ENCODE measurements at places on chromosomes 6 and 20. TPM values are rescaled to one million over a fixed set of nuclear protein-coding genes. Genes with fewer than 3 reads are reported as not detected.

The ADGRF1 gene
- not detected for total RNA-seq

The LST1 gene
- total RNA-seq, result not detected

The OPRL1 gene
- not detected for total RNA-seq

The PNPLA1 gene
- not detected for total RNA-seq

The ARHGAP18 gene
- total RNA-seq, result 6.3 TPM

The PTCHD4 gene
- total RNA-seq, result 3.1 TPM

The KHDC1L gene
- total RNA-seq, result not detected

The HCRTR2 gene
- total RNA-seq, result not detected

The LRRN4 gene
- 0.73 TPM for total RNA-seq

The SMPDL3A gene
- total RNA-seq, result 9.8 TPM

The TINAG gene
- total RNA-seq, result not detected

The CFAP61 gene
- not detected for total RNA-seq

The ZBTB46 gene
- 5.0 TPM for total RNA-seq

The ATF6B gene
- 121 TPM for total RNA-seq

The TXLNB gene
- total RNA-seq, result 2.5 TPM

The TTK gene
- not detected for total RNA-seq

All from uterus (tissue), 4 donors.